ENCODE measurements at places on chromosomes 7 and 10.

DNA sequence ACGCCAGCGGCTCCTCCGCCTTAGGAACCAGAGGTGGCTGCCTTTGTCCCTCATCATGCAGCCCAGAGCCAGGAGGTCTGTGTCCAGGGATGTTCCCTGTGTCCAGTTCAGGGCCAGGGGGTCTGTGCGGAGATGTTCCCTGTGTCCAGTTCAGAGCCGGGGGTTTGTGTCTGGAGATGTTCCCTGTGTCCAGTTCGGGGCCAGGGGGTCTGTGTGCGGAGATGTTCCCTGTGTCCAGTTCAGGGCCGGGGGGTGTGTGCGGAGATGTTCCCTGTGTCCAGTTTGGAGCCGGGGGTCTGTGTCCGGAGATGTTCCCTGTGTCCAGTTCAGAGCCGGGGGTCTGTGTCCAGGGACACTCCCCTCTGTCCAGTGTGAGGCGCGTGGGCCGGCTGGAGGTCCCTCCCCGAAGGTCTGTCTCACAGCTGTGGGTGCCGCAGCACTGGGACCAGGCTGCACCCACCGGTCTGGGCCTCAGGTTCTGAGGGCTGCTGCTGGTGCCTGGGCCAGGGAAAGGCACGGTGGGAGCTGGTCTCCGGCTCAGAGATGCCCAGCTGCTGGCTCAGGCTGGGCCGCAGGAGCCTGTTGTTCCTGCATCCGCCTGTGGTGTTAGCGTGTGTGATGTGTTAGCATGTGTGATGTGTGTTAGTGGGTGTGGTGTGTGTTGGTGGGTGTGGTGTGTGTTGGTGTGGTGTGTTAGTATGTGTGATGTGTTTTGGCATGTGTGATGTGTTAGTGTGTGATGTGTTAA is 67.9 kb upstream of the CFAP46 start:
- DNase-seq, result no peak

GRCh38 chr10:11440250-11441150 is 170.9 kb downstream of the USP6NL start:
- peak; percentile 28 for DNase-seq

GRCh38 chr10:101563497-101564040 is 24.5 kb downstream of the POLL start:
- no peak for DNase-seq

GRCh38 chr10:97321804-97322190 is 2.7 kb downstream of the FRAT1 start:
- DNase-seq, result no peak

GRCh38 chr10:62473241-62473640 is 99.1 kb downstream of the ZNF365 start:
- no peak for DNase-seq

DNA sequence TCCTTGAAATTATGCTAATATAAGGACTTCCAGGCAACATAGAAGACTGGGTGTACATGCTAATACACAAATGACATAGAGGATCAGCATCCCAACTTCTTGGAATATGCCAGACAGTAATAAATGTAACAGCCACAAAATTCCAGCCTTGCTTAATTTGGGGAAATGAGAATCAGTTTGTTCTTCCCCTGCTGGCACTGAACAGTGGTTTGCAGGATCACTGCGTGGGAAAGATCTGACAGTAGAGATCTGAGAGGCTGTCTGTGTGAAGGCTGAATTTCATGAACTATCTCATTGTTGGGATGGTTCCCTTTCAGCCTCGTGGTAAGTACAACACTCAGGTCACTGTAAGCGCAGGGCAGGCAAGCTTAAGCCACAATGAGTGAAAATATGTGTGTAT is 1078.0 kb downstream of the LRMDA start:
- no peak for DNase-seq

GRCh38 chr7:69722843-69723242 is 124.6 kb downstream of the AUTS2 start:
- no peak for DNase-seq

GRCh38 chr10:11602919-11603523 is 8.4 kb downstream of the USP6NL start:
- no peak for DNase-seq

DNA sequence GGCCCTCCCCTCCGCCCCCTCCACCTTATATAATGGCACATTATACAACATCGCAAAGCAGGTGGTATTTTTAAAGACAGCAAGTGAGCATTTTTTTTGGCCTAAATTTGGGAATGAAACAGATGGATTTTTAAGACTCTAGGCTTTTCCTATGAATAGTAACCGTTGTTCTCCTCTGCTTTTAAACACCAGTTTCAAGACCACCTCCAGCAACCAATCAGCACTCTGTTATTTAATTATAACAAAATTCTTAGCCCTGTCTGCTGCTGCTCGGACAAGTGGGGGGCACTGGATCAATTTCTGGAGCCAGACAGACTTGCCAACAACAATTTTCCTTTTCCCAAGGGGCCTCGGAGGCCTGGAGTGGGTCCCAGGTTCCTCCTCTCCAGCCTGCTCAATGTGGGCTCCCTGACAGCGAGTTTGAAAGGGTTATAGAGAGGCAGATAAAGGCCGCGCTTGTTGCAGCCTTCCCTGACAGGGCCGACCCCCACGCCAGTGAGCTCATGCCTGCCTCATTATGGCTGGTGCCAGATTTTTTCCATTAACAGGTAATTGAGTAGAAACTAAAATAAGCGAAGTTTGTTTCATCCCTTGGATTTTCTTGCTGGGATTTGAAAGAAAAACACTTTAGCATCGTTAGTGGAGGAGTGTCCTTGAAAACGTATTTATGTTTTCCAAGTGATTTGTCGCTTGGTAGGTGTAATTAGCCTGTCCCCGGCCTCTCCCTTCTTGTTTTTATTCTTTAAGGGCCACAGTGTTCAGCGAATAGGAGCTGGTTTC is 227.3 kb downstream of the TCF7L2 start:
- DNase-seq, result no peak

- no peak for DNase-seq
These were observed 34.3 kb upstream of the EN2 start for GRCh38 chr7:155423337-155424285.

GRCh38 chr10:69807122-69807521 is 5.4 kb downstream of the COL13A1 start:
- no peak for DNase-seq

- no peak for DNase-seq
These were observed 350.1 kb downstream of the ETV1 start for GRCh38 chr7:13639396-13639795.

- DNase-seq, result peak; percentile 58
These were observed 5.0 kb upstream of the ANKRD61 start for GRCh38 chr7:6026011-6026819.

- no peak for DNase-seq
These were observed 650.9 kb upstream of the IGFBP3 start for GRCh38 chr7:46571996-46572395.

DNA sequence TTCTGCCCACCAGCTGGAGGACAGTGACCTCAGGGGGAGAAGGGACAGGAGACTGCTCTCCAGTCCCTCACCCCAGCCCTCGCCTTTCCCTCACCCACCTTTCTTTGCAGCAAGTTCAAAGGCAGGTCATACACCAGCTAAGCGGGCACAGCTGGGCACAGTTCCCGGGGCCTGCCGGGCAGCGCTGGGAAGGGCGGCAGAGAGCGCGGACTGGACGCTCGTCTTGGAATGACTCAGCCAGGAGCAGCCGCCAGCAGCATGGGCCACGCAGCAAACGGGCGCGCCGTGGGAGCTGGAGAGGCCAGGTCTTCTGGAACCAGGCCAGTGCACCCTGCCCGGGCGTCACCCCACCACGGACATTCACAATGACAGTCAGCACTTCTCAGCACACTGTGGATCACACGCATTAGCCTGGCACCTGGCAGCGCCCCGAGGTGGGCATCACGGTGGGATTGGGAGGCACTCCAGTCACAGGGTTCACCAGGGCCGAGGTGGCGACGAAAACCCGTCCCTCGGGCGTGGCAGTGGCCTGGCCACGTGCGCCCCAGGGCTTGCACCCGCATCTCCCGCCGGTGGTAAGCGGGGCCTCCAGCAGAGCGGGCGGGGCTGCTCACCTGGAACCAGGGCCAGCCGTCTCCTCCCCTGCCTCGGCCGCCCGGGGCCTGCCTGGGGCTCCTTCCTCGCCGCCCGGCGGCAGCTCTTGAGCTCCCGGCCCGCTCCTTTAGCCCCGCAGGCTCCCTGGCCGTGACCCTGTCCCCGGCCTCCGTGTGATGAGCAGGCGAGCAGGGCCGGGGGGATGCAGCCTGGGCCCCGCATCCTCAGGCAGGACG is 29.0 kb upstream of the WDFY4 start:
- DNase-seq, result no peak

GRCh38 chr10:132548106-132548823 is 10.7 kb downstream of the INPP5A start:
- DNase-seq, result no peak

GRCh38 chr10:79418886-79419595 is 26.4 kb downstream of the ZCCHC24 start:
- no peak for DNase-seq

GRCh38 chr7:116216956-116217571 is 6.7 kb downstream of the TES start:
- DNase-seq, result peak; percentile 43

GRCh38 chr7:18494821-18495408 is 634 bp upstream of the HDAC9 start:
- no peak for DNase-seq

DNA sequence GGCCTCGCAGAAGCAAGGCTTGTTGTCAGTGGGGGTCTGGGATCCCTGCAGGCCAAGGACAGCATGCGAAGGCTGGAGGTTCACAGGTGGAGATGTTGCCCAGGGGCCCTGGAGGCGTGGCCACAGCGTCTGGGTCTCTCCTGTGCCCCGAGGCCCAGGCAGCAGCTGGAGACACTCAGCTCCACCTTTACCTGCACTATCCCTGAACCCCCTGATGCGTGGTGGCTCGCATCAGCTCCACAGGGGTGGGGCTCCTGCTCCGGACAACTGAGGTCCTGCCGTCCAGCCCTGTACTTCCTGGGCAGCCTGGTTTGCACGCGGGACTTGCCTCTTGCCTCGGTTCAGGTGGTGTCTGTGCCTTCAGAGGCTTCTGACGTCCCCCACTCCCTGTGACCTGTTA is 54.6 kb upstream of the ZNF32 start:
- no peak for DNase-seq

DNA sequence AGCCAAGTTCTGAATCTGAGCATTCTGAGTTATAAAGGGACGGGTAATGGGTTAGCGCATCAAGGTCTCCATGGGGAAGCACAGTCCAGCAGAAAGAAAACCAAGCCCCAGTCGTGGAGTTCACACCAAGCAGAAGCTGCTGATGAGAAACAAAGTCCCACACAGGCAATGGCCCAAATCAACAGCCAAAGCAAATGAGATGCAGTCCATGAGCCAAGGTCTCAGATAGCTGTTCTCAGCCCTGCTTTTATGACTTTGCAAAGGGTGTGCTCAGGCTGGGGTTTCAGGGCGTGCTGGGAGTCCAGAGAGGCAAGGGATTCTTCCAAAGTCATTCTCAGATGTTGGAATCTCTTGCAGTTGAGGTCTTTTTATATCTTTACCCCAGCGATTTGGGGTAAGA is 32.0 kb downstream of the THNSL1 start:
- DNase-seq, result no peak

- DNase-seq, result no peak
These were observed 222.7 kb upstream of the MGMT start for GRCh38 chr10:129244298-129244697.

GRCh38 chr7:134623193-134623592 is 23.5 kb upstream of the BPGM start:
- no peak for DNase-seq

GRCh38 chr7:125551008-125551407 is 621.4 kb upstream of the POT1 start:
- no peak for DNase-seq

- no peak for DNase-seq
These were observed 207.6 kb upstream of the GHITM start for GRCh38 chr10:83931669-83932068.

- DNase-seq, result no peak
These were observed 168.8 kb downstream of the HECW1 start for GRCh38 chr7:43281268-43281667.

GRCh38 chr10:3438606-3439005 is 266.0 kb upstream of the PITRM1 start:
- no peak for DNase-seq

DNA sequence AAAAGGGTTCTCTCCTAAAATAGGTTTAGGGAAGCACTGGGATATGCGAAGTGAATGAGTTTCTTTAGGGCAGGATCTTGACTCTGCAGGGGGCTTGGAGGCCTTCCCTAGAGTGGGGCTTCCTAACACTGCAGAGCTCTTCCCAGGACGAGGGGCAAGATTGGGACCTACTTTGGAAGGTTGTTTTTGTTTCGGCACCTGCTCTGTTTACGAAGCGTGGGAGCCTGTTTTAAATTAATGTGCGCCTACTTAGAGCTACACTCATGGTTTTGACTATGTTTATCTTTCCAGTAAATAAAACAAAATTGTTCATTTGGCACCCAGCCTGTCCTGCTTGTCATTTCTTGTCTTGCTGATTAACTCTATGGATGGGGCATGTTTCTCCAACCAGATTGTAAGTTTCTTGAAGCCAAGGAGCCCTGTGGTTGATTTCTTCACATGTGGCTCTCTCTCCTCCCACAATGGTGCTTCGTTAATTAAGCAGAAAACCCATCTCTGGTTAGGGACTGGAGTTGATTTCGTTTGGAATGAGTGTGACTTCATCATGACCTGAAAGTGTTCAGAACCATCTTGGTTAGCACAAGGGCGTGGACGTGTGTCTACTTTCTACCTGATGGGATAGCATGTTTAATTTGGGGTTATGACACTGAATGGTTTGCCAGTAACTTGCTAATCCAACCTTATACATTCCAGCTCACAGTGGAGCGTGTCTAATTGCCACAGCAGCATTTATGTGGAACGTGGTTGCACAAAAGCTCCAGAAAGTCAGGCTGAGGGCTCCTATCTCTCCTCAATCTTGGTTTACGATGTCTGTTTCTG is 98.1 kb downstream of the TCF7L2 start:
- DNase-seq, result no peak

- DNase-seq, result no peak
These were observed 63.4 kb downstream of the CAV1 start for GRCh38 chr7:116588225-116588624.

- DNase-seq, result no peak
These were observed 349.0 kb downstream of the SORCS1 start for GRCh38 chr10:106815427-106816043.

- DNase-seq, result no peak
These were observed 36.1 kb upstream of the ADD3 start for GRCh38 chr10:109971634-109972033.

GRCh38 chr7:105157278-105157677 is 143.3 kb downstream of the KMT2E start:
- DNase-seq, result no peak

- DNase-seq, result no peak
These were observed 37.2 kb downstream of the FIGNL1 start for GRCh38 chr7:50412973-50413372.

DNA sequence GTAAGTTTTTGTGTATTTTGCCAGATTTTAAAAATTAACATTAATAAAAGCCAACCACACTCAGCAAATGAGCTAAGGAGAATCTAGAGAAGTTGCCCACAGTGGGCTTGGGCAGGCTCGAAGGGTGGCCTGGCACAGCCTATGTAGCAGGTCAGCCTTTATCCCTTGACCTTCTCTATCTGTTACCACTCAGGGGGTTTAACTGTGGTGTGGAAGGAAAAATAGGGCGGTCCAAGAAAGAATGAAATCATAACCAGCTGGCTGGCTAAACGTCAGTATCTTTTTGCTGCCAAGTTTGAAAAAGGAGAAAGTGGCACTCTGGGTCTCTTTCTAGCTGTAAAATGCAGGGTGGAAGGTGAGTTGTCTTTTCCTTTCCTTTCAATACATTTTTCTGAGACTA is 130.3 kb upstream of the ASAH2 start:
- no peak for DNase-seq

Data from CD4-positive, alpha-beta T cell treated with Interleukin-15 for 4 hours (primary cell).